ENCODE measurements at places on chromosomes 2 and 18. TPM values are rescaled to one million over a fixed set of nuclear protein-coding genes. Genes with fewer than 3 reads are reported as not detected.

DNA sequence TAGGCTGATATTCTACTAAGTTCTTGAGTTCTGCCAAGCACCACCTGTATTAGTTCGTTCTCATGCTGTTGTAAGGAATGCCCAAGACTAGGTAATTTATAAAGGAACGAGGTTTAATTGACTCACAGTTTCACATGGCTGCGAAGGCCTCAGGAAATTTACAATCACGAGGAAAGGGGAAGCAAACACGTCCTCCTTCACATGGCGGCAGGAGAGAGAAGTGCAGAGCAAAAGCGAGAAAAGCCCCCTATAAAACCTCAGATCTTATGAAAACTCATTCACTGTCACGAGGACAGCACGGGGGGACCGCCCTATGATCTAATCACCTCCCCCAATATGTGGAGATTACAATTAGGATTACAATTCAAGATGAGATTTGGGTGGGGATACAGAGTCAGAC is 47.7 kb upstream of the YWHAQ start:
- no peak for DNase-seq

DNA sequence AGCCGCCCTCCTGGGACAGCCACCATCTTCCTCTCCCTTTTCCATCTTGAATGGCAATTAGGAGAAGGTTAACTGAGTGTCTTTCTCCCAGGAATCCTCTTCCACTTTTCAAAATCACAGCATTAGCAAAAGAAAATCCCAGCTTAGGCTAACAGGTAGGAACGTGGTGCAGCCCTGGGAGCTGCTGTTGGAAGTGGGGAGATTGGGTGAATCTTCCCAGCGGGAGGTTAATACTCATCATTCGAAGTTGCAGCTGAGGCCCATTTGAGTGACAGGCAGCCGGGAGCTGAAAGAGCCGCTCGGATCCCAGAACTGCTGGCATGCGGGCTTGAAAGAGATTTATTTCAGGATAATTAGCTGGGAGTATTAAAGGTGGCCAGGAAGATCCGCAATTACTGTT is 306.0 kb downstream of the BCL11A start:
- DNase-seq: no peak

Gene ANKRD30BL
- polyA plus RNA-seq: not detected

Gene KHK
- 2.2 TPM for polyA plus RNA-seq

GRCh38 chr2:219300022-219300421 is 9.2 kb downstream of the PTPRN start:
- no peak for DNase-seq

DNA sequence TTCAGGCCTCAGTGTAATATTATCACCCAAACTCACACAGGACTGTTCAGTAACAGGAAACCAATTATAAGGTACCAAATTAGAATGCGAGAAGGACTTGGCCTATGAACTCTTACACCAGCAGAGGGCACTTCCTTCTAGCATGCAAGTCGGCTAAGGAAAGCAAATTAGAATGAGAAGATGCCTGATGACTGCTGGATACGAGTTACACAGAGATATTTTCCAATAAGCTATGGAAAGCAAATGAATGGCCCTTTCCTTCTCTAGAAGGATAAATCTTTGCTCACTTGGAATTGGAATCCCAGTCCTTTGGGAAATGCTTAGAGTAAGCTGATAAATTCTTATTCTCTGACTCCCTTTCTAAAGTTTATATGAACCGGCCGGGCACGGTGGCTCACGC is 109.8 kb downstream of the AP1S3 start:
- no peak for DNase-seq

DNA sequence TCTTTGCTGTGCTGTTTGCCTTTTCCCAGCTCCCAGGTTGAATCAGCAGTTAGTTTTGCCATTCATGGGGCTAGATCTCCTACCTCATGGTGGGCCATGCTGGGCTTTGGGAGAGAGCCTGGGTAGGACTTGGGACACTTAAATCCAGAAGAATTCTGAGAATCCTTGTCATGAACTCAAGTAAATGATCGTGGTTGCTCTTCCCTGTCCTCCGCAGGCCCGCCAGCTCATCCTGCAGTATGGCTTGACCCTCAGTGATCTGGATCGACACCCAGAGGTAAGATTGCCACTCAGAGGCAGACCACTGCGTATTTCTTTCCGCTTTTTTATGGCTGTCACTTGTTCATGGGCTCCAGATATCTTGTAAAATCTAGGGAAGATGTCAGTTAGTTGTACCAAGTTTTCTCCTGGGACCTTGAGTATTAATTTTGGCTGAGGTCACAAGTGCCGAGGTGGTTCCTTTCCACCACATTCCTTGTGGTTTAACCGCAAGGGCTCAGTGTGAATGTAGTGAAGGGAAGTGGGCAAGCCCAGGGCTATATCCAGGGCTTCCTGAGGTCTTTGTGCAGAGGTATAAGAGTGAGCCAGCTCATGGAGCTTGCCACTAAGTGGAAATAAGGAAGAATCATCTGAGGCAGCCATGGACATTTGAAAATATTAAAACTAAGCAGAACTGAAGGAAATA is 37.7 kb downstream of the RPIA start:
- DNase-seq: no peak

DNA sequence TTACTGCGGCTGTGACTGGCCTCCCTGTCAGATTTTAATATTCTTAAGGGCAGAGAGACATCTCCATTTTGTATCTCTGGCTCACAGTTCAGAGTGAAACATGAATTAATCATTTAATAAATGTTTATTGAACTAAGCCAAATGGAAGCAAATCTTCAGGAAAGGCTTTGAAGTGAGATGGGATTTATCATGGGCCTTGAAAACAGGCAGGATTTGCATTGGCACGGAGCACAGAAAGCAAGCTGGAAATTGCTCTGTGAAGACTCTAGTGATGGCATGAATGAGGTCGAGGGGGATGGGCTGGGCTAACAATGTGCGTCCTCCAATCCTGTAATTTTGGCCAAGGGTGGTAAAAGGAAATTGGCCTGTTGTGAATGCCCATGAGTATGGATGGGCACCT is 369.8 kb upstream of the SOX11 start:
- DNase-seq: no peak

- no peak for DNase-seq
These were observed 618 bp upstream of the CHN1 start for GRCh38 chr2:175005733-175006264.

Gene PARD6G
- 2.9 TPM for polyA plus RNA-seq

- DNase-seq: no peak
These were observed 805 bp downstream of the CIDEA start for GRCh38 chr18:12254820-12255511.

GRCh38 chr2:138536302-138536701 is 34.7 kb downstream of the SPOPL start:
- no peak for DNase-seq

Gene SOX11
- 0.33 TPM for polyA plus RNA-seq

DNA sequence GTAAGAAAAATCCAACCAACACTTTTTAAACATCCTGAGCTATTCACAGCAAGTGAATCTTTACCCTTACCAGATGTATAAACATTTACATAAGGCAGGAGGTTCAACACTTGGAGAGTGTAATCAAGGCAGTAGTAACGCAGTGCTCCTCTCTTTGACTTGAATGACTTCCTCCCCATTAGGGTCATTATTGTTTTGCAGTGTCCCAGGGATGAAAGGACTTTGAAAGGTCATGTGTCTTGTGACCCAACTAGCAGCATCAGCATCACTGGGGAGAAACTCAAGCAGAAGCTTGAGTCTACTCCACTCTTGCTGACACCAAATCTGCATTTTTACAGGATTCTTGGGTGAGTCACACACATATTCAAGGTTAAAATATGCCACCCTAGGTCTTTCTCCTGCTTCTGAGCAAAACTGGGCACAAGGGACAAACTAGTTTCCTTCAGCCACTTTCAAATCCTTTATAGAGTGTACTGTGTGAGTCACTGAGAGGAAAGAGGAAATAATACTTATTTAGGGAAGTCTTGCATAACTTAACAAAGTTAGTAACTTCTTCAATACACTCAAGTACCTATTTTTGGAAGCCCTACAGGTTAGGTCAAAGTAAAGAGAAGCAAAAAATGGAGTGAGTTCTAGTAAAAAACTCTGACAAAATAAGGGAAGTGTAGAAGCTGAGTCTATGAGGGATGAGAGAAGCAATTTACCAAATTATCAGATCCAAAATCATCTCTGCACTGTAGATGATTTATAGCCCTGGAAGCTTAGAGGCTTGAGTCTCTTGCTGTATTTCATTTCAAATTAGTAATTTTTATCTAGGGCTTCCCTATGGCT is 51.0 kb upstream of the EML4 start:
- DNase-seq: no peak

DNA sequence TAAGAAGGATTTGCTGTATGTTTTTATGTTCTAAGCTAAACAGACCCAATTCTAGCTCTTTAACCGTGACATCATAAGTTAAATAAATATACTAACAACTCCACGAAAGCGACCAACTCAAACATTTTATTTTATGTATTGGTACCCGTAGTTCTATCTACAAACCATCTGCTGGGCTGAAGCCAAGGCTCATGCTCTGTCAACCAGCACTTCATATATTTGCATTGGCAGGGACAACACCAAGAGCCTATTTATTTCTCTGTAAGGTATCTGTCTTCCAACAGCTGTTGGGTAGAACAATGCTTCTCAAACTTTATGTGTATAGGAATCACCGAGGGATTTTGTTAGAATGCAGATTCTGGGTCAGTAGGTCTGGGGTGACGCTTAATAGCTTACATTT is 64.5 kb downstream of the PID1 start:
- DNase-seq: no peak

GRCh38 chr18:55406451-55406991 is 181.5 kb downstream of the TCF4 start:
- no peak for DNase-seq

DNA sequence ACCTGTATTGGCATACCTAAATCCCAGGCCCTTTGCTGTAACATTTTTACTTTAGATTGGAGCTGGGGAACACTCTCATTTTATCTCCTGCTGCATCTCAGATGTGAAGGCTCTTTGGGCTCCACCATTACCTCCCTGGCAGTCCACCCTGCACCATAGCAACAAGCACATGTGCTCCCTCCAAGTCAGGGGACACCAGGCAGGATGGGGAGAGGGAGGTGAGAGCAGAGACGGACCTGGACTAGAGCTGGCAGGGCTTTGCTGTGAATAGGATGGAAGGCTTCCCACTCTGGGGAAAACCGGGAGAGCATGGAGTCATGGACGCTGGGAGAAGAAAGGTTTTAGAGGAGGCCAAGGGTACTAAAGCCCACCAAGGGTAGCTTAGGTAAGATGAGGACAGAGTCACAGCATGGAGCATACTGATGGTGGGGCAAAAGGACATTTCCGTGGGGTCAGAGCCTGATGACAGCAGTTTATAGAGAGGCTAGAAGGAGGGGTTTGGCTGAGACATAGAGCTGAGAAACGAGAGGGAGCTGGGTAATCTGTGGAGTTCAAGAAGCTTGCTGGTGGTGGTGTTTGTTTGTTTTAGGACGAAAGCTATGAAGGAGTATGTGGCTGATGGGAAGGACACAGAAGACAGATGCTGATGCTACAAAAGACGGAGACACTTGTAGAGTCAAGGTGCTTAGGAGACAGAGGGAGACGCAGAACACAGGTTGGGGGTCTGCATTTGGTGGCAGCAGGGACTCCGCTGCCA is 134.8 kb downstream of the COL6A3 start:
- no peak for DNase-seq

Gene MAP3K19
- polyA plus RNA-seq: not detected

- no peak for DNase-seq
These were observed 31.9 kb upstream of the REG3G start for GRCh38 chr2:78993518-78994148.

DNA sequence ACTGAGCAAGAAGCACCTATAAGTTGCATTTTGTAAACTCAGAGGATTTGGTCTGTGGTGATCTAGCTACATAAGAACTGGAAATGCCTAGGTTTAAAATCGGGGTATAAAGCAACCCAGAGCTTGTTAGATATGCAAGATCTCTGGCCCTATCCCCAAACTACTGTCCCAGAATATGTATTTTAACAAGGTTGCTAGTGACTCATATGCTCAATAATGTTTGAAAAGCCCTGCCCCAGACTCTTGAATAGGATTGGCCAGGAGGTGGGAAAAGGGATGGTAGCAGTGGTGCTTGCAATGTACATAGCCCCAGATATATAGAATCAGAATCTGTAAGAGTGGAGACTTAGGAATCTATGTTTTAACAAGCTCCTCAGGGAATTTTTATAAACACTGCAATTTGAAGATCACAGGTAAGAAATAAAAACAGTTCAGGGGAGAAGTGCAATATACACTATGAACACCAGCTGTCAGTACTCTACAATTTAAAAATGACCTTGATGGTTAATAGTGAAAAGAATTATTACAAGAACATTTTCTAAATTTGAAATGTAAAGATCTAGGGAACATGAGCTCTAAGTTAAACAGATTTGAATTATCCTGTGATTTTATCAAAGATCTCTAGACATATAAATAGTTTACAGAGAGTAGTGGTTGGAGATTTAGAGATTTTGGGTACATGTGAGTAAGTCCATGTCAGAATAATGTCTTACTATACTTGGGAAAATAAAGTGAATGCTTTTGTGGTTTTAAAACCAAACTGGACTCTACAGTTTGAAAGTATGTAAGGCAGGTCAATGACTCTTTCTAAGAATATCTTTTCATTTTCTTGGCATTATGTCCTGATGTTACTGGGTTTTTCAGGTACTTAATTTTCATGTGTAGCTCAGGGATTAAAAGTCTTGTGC is 7.7 kb upstream of the MMADHC start:
- DNase-seq: no peak

GRCh38 chr18:48408111-48408726 is 964 bp downstream of the ZBTB7C start:
- no peak for DNase-seq

GRCh38 chr2:20747317-20747716 is 75.6 kb downstream of the LDAH start:
- DNase-seq: no peak

DNA sequence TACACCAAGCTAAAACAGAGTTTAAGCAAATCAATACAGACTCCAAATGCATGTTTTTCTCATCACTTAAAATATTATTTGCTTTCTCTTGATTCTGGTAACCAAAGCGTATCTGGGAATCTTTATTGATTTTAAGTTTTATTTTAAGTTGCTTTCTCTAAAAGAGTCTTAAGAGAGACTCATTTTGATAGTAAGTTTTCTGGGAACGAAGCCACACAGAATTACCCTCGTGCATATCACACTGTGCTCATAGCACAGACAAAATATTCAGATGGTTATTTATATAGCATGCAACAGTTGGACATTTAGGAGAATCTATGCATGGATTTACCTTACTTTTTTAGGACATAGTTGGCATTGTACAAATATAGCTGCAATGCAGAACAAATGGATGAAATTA is 597.5 kb upstream of the NRXN1 start:
- no peak for DNase-seq

Gene HAT1
- polyA plus RNA-seq: 6.2 TPM

- DNase-seq: no peak
These were observed 44.4 kb upstream of the AGPS start for GRCh38 chr2:177348118-177348654.

- DNase-seq: no peak
These were observed 30.6 kb upstream of the AP1S3 start for GRCh38 chr2:223868005-223868404.

Measured in heart right ventricle (tissue), 16 donors.